Mammary epithelial cell (primary cell): ENCODE measurements at places on chromosomes 2 and 18. TPM values are rescaled to one million over a fixed set of nuclear protein-coding genes. Genes with fewer than 3 reads are reported as not detected.

Gene ALPG
- total RNA-seq, result not detected in 2 replicates

Gene XDH
- 23.3 TPM for total RNA-seq

Gene RPRM
- 0.17 TPM for total RNA-seq

Gene PFN4
- total RNA-seq, result 0.92 and 1.1 TPM in 2 replicates

Gene FBXO48
- 1.3 TPM for total RNA-seq

Gene ZAP70
- total RNA-seq, result 0.17 TPM

Gene DHRS9
- not detected for total RNA-seq

Gene GLI2
- total RNA-seq, result under 0.01 TPM
